Stimulated activated CD4-positive, alpha-beta T cell treated with anti-CD3 and anti-CD28 coated beads, Interleukin-12 subunit alpha, Interleukin-12 subunit beta, amount 100 ng/mL, for 48 hours (primary cell): ENCODE measurements at places on chromosomes 11 and 22.
A peak's percentile ranks its signal among the peaks of the same experiment; 100 is the strongest.

DNA sequence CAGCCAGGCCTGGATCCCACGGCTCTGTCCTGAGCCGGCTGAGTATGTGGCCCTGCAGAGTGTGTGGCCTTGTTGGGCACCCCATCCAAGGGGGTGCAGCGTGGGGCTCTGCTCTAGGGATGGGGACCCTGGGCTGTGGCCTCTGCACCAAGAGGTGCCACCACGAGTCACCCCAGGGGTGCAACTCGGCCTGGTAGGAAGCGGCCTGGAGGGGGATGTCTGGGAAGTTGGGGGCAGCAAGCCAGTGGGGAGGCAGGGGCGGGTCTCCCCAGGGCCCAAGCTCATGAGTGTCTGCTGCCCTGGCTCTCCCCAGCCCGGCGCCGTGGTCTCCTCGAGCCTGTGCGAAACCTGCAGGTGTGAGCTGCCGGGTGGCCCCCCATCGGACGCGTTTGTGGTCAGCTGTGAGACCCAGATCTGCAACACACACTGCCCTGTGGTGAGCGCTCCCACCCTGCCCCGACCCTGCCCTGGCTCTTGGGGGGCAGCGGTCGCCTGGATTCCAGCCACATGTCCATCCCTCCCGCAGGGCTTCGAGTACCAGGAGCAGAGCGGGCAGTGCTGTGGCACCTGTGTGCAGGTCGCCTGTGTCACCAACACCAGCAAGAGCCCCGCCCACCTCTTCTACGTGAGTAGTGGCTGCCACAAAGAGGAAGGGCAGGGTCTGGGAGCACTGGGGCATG, 24.2 kb upstream of the MUC5B start:
- no peak for DNase-seq

GRCh38 chr11:68430801-68431200, 29.8 kb upstream of the PPP6R3 start:
- no peak for DNase-seq

GRCh38 chr11:58301576-58301975, 33.5 kb upstream of the OR10W1 start:
- no peak for DNase-seq

GRCh38 chr11:69905611-69906452, 86.6 kb upstream of the FGF3 start:
- no peak for DNase-seq

- DNase-seq = no peak
Observed at GRCh38 chr22:44074337-44074984, 50.4 kb downstream of the PARVB start.

DNA sequence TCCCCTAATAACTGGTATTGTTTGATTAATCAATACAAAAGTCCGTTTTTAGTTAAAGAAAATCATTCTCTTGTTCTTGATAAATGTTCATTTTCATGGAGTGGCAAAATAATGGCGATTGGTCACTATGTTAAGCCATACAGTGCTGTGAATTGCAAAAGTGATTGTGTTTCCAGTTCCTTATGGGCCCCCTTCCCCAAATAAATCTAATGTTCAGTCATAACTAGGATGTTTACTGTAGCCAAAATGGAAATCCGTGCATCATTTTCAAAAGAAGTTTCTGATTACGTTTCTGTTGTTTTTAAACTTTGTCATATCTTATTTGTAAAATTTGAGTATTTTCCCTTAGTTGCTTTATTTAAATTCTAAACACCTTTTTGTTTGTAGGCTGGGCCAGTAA, 845 bp downstream of the RBM7 start:
- DNase-seq = no peak

GRCh38 chr11:113587308-113587739, 112.1 kb upstream of the DRD2 start:
- DNase-seq = peak; percentile 27

GRCh38 chr11:35629914-35630313, 11.7 kb downstream of the FJX1 start:
- no peak for DNase-seq

DNA sequence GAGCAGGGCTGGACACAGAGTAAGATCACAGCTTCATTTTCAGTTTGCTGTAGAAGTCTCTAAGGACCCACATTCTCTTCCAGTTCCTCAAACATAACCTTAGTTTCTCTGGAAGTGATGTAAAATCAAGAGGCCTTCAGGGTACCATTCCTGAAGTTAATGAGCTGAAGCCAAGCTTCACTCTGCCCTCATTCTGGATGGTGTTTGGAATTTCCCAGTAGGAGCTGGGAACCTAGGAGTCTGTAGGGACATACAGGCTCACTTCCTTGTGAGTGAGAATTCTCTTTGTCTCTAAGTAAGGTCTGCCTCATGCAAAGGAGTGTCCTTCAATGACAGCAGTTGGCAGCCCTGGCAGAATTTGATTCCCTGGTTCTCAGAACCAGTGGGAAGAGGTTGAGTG, 142.4 kb upstream of the NARS2 start:
- no peak for DNase-seq

GRCh38 chr22:28051787-28052356, 132.8 kb upstream of the PITPNB start:
- DNase-seq = peak; percentile 16
